ENCODE measurements at places on chromosomes 6 and 20.

DNA sequence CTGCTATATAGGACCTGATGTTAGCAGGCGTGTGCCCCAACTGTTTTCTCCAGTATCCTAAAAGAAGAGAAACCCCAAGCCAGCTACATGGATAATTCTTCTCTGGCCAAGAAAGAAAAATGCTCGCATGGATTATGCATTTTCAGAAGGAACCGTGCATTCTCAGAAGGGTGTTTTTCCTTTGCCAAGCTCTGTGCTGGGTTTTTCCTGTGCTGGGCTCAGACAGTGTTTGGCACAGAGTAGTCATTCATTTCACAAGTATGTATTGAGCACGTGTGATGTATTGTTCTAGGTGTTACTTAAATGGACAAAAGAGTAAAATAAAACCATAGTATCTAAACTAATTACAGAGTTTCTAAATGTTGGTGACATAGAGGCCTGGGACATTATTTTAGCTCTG lies 62.7 kb upstream of the ZNF133 start:
- DNase-seq = no peak

GRCh38 chr20:25230166-25230831 lies 17.6 kb upstream of the PYGB start:
- no peak for DNase-seq

DNA sequence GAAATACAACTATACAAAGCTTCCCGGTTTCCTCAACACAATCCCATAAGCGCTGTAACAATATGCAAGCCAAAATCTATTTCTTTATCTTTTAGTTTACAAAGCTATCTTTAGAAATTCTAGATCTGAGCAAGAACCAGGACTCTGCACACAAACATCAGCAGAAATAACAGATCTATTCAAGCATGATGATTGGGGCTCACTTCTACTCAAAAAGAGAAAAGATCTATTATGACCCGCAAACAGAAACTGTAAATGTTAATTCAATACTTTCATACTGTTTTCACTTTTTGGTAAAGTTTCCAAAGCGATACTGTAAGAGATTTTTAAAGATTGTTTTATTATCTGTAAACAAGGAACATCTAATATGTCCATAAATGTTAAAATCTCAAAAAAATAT lies 86.6 kb downstream of the SESN1 start:
- DNase-seq = no peak

GRCh38 chr20:59024111-59024530 lies 4.9 kb downstream of the TUBB1 start:
- no peak for DNase-seq

GRCh38 chr6:2448826-2449571 lies 203.6 kb upstream of the GMDS start:
- no peak for DNase-seq

DNA sequence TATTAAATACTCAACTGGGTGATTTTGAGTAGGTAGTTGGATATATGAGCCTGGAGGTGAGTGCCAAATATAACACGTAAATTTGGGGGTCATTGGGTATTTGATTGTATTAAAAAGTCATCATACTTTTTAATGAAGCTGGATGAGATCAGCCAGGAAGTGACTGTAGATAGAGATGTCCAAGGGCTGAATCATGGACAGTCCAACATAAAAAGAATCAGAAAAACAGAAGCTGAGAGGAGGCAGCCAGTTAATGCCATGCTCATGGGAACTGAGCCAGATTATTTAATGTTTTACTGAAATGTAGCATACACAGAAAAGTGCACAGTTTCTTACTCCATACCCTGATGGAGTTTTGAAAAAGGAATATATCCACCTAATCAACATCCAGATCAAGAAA lies 435.5 kb upstream of the PLCB4 start:
- no peak for DNase-seq

Data from activated gamma-delta T cell treated with Interleukin-2 at 50 U/mL for 16 hours (primary cell).